ENCODE measurements at places on chromosomes 7 and 10.

DNA sequence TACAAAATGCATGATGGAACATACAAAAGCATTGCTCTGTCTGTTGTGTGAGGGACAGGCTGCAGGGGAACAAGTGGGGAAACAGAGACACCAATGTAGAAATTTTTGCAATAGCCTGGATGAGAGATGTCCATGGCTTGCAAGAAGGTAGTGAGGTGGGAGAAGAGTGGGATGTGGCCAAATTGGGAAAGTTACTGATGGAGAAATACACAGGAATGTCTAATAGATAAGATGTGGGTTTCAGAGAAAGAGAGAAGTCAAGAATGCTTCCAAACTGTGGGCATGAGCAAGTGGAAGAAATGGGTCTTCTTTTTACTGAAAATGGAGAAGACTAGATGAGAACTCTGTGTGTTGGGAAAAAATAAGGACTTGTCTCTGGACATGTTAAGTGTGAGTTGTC is 592.7 kb downstream of the TNS3 start:
- DNase-seq: no peak

- DNase-seq: no peak
Observed at GRCh38 chr7:155807789-155808548, 4.3 kb downstream of the SHH start.

GRCh38 chr7:121447911-121448300 is 51.8 kb upstream of the FAM3C start:
- no peak for DNase-seq

DNA sequence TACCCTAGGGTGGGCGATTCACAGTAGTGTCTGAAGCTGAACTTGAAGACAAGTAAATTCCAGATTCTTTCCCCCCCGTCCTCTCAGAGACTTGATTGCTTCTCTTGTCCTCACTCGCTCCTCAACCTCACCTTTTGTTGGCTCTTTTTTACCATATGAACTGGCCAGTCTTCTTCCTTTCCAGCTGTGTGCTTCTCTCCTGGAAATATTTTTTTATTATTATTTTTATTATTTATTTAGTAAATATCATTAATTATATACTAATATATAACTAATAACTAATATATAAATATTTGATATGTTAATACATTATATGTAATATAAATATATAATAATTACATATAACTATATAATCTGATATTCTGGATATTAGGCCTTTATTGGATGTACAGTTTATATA is 484.3 kb downstream of the GALNT17 start:
- DNase-seq: no peak

- no peak for DNase-seq
Observed at GRCh38 chr10:125982260-125982948, 86.0 kb downstream of the FANK1 start.

DNA sequence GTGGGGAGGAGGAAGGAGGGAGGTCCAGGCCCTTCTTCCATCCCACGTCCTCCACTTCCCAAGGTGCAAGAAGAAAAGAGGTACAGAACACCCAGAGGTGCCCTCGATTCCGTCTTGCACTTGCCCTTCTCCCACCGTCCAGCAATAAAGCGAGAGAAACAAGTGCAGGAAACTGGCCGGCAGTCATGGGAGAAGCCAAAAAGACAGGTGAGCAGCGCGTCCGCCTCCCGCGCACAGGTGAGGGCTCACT is 1.3 kb downstream of the C10orf95 start:
- no peak for DNase-seq

DNA sequence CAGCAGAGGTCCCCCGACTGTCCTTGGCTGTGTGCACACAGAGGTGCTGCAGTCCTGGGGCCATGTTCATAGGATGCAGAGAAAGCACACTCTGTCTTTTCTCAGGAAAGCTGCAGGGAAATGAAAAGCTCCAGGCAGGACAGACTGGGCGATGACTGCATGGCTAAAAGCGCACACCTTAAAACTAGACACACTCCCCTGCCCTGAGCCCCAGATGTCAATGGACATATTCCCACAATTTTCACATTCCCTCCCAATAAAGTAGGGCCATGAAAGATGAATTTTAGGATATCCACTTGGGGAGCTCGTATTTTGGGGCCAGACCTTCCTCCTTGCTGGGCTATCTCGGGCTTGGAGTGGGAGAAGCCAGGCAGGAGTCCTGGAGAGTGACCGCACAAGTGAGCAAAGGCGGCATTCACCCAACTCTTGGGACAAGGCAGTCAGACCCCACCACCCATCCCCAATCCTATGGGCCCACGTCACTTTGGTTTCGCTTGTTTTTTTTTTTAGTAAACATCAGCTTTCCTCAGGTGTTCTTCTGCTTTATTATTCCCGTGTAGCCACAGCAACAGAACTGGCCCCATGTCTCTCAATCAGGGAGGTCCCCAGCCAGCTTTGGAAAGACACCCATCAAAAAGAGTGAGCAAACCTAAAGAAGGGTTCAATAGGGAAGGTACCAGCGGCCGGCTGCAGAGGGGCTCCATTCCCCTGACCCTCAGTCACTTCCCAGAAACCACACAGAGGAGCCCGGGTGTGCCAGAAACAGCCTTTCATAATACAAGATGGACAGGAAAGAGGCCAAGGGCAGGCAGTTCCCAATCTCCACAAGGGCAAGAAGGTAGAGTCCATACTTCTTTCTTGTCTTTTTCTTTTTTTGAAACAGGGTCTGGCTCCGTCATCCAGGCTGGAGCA is 12.7 kb downstream of the GPRIN2 start:
- DNase-seq: no peak

GRCh38 chr10:28544058-28544457 is 11.1 kb downstream of the WAC start:
- DNase-seq: no peak

- DNase-seq: no peak
Observed at GRCh38 chr10:129532838-129533237, 65.8 kb downstream of the MGMT start.

DNA sequence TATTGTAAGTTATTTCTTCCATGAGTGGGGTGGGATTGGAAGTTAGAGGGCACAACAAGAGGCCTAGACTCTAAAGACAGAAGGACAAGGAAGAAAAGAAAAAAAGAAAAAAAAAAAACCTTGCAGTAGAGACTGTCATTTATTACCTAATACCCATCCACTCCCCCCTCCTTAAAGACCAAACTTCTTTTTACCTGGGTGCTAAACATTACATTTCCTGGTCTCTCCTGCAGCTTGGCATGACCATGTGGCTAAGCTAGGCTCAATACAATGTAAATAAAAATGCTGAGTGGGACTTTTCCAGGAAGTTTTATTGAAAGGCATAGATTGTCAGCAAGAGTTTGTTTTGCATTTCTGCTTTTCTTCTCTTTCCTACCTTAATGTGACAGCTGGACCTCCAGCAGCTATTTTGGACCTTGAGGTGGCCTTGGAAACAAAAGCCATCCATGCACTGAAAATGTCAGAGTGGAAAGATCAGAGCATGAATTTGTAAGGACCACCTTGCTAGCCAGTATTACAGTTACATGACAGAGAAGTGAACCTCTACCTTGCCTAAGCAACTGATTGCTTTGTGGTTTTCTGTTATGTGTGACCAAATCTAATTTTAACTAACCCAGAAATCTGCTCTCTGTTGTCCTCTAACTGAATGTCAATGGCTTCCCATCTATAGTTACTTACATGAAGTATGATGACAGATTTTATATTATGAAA is 81.3 kb upstream of the SFMBT2 start:
- no peak for DNase-seq

GRCh38 chr7:27616914-27617548 is 45.7 kb downstream of the HIBADH start:
- no peak for DNase-seq

DNA sequence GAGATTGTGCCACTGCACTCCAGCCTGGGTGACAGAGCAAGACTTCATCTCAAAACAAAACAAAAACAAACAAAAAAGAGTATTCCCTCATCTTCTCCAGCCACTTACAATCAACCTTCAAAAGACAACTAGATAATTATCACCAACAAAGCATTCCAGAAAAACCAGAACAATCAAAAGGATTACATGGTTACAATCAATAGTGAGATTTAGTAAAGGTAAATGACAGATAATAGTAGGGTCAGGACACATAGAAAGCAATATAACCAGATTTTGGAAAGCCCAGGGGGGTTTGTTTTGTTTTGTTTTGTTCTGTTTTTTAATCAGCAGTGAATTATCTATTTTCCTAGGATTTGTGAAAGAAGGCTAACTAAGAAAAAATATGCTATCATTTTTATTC is 91.0 kb upstream of the PTN start:
- no peak for DNase-seq

DNA sequence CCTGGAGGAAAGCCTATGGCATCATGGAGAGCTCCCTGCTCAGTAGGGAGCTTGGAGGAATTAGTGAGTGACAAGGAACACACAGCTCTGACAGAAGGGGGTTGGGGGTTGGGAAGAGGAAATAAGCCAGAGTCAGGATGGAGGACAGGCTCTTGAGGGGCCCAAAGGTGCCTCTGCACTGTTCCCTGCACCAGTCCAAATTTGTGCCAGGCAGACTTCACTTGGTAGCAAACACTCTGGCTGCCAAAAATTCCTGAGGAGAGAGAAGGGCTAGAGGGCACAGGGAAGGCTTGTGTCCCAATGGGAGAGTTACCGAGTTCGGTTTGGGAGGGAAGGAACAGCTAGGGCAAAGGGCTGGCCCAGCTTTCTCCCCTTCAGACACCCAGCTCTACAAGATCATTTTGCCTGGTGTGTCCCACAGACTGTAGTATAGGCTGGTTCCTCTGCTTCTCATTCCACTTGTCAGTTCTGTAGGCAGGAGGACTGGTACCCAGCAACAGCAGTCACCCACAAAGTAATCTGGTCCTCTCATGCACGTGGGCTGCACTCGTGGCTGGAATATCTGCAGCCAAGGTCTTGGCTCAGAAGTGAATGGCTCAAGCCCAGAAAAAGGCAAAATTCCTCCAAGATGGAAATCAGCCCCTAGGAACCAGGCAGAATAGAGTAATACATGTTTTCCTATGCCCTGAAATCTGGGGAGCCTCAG is 8.0 kb upstream of the KCNIP2 start:
- DNase-seq: no peak

DNA sequence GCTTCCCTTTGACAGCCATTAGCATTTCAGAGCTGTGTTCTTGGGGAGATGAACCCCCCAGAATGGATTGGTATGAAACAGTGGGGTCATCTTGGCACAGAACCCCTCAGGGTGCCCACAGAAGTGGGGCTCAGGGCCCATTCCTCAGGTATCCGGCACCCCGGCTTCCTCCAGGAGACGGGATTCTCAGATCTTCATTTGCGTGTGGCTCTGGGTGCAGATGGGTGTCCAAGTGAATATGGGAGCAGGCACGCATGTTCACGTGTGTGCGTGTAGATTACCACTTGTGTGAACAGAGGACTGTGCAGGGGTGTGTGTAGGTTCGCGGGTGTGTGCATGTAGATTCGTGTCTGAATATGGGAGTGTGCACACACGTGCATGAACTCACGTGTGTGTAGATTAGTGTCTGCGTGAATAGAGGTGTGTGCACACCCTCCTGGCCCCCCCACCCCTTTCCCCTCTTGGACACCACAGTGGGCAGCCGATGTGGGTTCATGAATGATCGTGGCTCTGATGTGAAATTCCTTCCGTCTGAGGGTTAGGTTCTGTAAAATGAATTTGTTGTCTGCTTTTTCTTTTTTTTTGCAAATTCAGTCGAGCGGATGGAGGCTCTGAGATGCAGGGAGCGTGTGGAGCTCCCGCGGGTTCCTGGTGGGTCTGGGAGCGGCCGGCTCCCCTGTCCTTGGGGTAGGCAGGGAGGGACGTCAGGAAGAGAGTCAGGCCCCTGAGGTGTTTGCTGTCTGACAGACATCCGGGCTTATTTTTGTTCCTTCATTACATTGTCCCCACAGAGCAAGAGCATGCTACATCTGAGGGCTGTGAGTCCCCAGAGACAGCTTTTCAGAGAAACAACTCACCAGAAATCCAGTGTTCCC is 7.4 kb downstream of the ELFN1 start:
- DNase-seq: no peak

GRCh38 chr10:3331690-3332230 is 159.2 kb upstream of the PITRM1 start:
- no peak for DNase-seq

DNA sequence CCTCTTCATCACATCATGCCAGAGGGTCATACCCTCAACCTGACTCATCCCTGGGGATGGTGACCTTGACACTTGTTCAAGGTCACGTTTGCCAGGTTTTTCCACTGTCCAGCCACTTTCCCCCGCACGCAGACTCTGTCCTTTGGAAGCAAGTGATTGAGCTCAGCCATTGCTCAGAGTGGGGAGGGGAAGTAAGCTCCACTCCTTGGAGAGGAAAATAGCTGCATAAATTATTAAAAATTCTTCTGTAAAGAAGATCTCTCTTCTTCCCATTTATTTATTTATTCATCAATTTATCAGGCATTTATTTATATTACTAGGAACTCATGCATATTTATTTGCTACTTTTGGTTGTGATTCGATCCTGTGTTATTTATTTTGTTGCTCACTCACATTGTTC is 88.0 kb downstream of the GLRX3 start:
- no peak for DNase-seq

GRCh38 chr7:66768865-66769832 is 28.6 kb downstream of the RABGEF1 start:
- no peak for DNase-seq

DNA sequence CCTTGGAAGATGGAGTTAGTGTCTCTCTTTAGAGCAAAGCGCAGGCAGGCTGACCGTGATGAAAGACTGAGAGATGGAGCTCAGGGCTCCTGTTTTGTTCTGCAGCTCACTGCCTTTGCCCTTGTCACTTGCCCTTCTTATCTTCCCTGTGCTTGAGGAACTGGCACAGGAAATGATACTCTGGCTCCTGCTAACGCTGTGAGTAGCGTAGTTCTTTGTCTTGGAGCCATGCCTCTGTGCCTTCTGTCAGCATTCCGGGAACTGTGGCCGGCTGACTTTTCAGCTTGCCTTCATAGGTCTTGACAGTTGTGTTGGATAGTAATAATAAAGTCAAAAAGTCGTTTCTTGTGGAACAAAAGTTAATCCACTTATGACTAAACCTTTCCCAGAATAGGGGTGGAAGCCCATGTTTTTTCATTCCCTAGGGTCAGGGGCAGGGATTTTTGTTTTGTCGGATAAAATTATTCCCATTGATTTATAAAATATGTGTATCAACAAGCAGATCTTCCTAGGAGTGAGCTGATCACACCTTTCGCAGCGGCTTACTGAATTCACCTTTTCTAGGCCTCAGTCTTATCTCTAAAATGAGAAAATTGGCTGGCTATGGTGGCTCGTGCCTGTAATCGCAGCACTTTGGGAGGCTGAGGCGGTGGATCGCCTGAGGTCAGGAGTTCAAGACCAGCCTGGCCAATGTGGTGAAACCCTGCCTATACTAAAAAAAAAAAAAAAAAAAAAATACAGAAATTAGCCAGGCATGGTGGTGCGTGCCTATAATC is 16.6 kb upstream of the TMEM236 start:
- DNase-seq: no peak

- DNase-seq: no peak
Observed at GRCh38 chr10:124649214-124649613, 95.0 kb downstream of the FAM53B start.

- no peak for DNase-seq
Observed at GRCh38 chr10:15262036-15262713, 93.7 kb upstream of the NMT2 start.

- no peak for DNase-seq
Observed at GRCh38 chr10:96687317-96688012, 32.8 kb downstream of the PIK3AP1 start.

GRCh38 chr10:69179089-69179742 is 818 bp upstream of the SUPV3L1 start:
- DNase-seq: no peak

GRCh38 chr10:4652111-4653010 is 173.6 kb upstream of the AKR1E2 start:
- peak; percentile 19 for DNase-seq
